ENCODE measurements at places on chromosomes 7 and 10. TPM values are rescaled to one million over a fixed set of nuclear protein-coding genes. Genes with fewer than 3 reads are reported as not detected.

GRCh38 chr7:5497295-5498103, 73.9 kb upstream of the TNRC18 start:
- no peak for DNase-seq

- DNase-seq, result no peak
Measured at GRCh38 chr10:69965919-69966662, 86.6 kb upstream of the MACROH2A2 start.

GRCh38 chr7:148695953-148696352, 2.8 kb upstream of the CUL1 start:
- no peak for DNase-seq

DNA sequence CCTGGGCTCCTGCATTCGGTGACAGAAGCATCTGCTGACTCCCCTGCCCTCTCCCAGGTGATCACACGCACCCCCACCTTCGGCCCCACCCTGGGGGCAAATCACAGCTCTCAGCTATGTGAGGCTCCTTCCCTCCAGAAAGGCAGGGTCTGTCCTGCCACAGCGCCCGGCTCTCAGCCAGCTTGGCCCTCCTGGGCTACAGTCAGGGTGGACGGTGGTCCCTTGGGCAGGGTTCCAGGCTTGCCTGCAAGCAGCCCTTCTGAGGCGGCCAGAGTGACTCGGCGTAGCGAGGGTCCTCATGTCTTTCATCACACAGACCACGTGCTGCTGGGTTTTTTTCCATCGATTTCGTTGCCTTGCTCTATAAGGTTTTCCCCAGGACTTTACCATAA, 53.6 kb upstream of the EBF3 start:
- no peak for DNase-seq

DNA sequence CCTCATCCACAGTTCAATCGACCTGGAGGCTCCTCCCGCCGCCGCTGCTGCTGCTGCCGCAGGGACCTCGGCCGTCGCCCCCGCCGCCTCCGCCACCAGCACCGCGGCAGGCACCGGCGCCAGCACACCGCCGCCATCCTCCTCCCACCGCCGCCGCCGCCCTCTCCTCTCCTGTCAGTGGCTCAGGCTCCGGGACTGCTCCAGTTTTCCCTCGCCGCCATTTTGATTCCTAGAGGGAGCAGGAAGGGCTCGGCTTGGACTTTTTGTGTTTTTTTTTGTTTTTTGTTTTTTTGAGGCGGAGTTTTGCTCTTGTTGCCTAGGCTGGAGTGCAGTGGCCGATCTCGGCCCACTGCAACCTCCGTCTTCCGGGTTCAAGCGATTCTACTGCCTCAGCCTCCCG, 3.0 kb upstream of the MCM10 start:
- DNase-seq, result no peak

DNA sequence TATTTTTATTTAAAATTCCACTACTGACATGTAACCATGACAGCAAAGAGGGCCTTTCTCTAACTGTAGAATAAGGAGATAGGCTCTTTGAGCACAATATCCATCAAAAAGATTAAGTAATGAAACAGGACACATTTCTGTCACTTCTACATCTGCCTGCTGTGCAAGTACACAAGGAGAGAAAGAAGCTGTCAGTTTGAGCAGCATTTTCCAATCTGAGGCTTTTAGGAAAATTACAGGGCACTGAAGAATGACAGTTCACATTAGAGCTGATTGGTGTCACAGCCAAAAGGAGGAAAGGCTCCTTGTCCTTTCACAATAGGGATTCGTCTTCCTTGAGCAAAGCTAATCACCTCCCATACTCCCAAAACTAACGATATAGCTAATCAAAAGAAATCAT, 158.8 kb upstream of the TAC1 start:
- DNase-seq, result no peak

GRCh38 chr7:117829450-117830117, 43.7 kb downstream of the CTTNBP2 start:
- no peak for DNase-seq

DNA sequence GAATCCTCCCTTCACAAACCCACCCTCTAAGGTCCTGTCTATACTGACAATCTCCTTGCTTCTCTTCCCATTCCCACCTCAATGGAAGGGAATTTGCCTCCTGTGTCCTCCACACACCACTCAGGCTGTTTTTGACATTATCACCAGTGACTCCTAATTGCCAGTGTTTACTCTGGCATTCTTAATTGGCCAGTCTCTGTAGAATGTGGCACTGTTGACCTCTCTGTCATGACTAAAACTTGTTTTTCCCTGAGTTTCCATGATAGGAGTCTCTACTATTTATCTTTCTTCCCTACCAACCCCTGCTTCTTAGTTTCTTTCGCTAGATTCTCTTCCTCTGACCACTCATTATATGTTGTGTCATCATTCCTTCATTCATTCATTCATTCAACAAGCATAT, 12.1 kb downstream of the SLC16A12 start:
- DNase-seq, result no peak

- no peak for DNase-seq
Measured at GRCh38 chr10:132679217-132679595, 106.7 kb downstream of the NKX6-2 start.

GRCh38 chr10:45000138-45000751, 478 bp upstream of the ZNF22 start:
- no peak for DNase-seq

- no peak for DNase-seq
Measured at GRCh38 chr7:121882731-121883130, 9.8 kb downstream of the PTPRZ1 start.

- no peak for DNase-seq
Measured at GRCh38 chr10:51090190-51090589, 15.9 kb downstream of the PRKG1 start.

DNA sequence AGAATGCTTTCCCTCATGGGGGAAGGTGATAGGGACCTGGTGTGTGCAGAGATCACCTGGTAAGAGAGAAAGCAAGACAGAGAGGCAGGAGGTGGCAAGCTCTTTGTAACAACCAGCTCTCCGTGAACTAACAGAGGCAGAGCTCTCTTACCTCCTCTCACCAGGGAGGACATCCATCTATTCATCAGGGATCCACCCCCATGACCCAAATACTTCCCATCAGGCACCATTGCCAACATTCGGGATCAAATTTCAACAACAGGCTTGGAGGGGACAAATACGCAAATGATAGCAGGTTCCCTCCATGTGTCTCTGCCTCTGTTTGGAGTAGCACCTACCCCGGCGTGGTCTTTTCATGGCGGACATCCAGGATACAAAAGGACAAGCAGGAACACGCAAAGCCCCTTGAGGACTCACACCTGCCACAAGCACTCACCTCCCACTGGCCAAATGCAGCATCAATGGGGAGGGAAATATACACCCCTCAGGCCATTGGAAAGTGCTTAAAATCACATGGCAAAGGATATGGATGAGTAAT, 431.2 kb upstream of the AUTS2 start:
- DNase-seq, result no peak

- peak; percentile 1 for DNase-seq
Measured at GRCh38 chr10:121362026-121362425, 236.2 kb downstream of the FGFR2 start.

GRCh38 chr7:42925630-42926029, 6.3 kb downstream of the PSMA2 start:
- DNase-seq, result no peak

DNA sequence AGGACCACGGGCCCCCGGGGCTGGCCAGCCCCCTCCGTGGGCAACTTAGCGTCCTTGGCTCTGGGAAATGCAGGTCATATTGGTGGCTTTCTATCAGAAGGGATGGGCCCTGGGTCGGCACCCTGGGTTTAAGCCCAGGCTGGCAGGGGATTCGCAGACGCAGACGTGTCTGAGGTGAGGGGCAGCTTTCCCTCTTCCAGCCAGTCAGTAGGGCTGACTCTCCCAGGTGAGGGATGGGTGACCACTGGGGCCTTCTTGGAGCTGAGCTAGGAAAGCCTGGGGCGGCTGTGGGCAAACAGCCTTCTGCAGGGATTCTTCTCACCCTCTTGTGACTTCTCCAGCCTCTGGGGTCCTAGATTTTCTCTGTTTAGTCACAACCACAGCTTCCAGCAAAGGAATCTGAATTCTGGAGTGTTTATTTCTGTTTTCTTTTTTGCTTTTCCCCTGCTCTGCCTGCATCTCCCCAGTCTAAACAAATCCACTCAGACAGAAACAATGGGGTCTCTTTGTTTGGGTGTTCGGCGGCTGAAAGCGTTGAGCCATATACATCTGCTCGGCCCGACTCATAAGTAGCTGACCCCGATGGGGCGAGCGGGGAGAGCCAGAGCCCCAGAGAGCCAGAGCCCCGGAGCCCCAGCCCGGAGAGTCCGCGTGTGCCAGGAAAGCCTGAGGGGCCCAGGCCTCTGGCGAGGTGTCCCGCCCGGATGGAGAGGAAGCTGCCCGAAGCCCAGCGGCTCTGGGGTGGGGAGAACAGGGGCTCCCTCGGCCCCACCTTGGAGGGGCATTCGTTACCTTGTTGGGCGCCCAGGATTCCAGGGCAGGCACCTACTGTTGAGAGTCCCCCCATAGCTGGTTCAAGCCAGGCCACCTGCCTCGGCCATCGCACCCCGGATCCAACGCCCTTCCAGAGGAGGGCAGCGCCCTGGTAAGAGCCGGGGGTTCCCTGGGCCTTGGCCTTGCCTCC, 2.0 kb downstream of the MNX1 start:
- DNase-seq, result no peak

- DNase-seq, result no peak
Measured at GRCh38 chr10:49516216-49516970, 22.5 kb downstream of the ERCC6 start.

- DNase-seq, result no peak
Measured at GRCh38 chr7:142153400-142153799, 41.9 kb downstream of the MGAM2 start.

- DNase-seq, result no peak
Measured at GRCh38 chr10:110211465-110211843, 4.0 kb downstream of the MXI1 start.

DNA sequence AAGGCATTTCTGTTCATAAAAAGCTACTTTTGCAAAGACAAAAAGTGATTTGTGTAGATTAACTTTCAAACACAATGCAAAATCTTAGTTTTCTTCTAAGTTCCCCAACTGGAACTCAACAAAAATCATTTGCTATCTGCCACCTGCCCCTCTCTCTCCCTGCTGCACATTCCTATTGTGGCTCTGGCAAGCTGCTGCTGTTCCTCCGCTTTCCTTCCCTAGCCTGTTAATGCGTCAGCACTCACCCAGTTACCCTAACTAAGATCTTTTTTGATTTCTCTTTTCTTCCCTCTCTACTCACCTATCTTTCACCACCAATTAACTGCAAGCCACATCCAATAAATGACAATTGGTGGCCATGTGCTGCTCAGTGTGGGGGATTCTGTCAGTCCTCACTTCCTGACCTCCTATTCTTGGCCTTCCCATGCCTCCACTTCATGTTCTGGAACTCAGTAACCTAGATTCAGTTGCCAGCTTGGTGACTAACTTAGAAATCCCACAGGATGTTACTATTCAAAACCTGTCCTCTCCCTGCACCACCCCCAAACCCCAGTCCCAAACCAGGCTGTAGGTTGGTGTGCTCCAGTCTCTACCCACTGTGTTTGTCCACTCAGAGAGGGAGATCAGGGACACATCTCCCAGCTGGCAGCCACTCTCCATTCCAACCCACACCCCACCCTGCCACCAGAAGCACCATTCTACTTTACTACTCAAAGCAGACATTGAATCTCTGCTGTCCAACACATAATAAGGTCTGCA, 140.2 kb upstream of the CTTNBP2 start:
- no peak for DNase-seq

DNA sequence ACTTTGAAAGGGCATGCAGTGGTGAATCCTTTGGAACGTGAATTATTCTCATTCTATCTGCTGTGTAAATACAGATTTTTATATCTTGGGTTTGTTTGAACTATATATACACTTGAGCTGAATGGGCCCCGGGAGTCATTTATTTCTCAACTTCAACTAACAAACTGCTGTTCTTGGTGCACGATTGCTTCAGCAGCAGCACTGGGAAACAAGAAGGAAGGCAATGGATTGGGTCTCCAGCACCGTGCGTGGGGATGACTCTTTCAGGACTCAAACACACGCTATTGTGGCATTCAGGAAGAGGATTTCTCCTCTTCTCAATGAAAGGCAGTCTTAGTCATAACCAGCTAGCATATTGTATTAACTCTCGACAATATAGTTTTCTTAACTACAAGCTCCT, 226.0 kb upstream of the NFE2L3 start:
- DNase-seq, result peak; percentile 75

DNA sequence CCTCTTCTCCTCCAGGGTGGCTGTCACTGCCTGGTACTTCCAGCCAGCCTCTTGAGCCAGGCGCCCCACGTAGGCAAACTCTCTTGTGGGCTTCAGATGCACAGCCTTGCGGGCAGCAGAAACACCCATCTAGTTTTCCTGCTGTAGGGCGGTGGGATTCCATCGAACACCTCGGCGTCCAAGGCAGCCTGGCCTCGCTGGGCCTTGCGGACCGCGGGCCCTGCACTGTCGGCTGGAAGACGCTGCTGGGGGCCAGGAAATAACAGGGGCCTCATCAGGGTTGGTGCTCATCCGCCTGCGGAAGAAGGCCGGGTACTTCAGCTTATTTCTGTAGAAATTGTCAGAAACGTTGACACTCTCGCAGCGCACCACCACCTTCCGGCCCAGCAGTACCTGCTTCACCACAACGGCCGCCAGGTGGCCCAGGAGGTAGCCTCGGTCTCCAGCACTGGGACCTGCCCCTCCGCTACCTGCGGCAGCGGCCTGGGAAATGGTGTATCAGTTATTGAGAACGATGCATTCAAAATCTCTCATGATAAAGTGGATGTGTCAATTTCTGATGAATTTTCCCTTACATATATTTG, 61.1 kb downstream of the WDFY4 start:
- DNase-seq, result no peak

The GIMAP5 gene
- not detected for total RNA-seq

The CYP2C8 gene
- not detected for total RNA-seq

The TDRD1 gene
- not detected for total RNA-seq

The AQP1 gene
- 0.37 TPM for total RNA-seq

The NFE2L3 gene
- total RNA-seq, result 8.5 TPM

The GPR26 gene
- not detected for total RNA-seq

The SYT15 gene
- 0.64 TPM for total RNA-seq

The LAMTOR4 gene
- total RNA-seq, result 90.4 TPM

The CNPY1 gene
- not detected for total RNA-seq

The SLC18A3 gene
- total RNA-seq, result 0.28 TPM

The GRM3 gene
- not detected for total RNA-seq

The ABCB1 gene
- not detected for total RNA-seq

The ZNF467 gene
- 7.5 TPM for total RNA-seq

The TMEM273 gene
- not detected for total RNA-seq

The IMMP2L gene
- total RNA-seq, result 16.3 TPM

The TMEM196 gene
- total RNA-seq, result not detected

The FAM25C gene
- not detected for total RNA-seq

Data from A673 (cell line).